SW480 (cell line): ENCODE measurements at places on chromosomes 3 and 15.

GRCh38 chr3:47890828-47891612 lies 88.1 kb downstream of the DHX30 start:
- no peak for DNase-seq

DNA sequence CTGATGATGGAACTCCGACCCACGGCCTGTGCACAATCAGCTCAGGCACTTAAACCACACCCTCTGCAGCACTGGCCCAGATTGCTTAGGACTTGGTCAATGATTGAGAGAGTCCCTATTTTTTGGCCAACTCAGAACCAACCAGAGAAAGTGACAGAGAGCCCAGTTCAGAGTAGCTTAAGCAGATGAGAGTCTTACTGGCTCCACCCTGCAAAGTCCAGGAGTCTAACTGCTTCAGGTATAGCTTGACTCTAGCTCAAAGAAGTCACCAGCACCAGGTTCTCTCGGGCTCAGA lies 20.1 kb downstream of the SLC6A20 start:
- DNase-seq: no peak

GRCh38 chr3:55159016-55159415 lies 231.2 kb upstream of the LRTM1 start:
- DNase-seq: no peak

DNA sequence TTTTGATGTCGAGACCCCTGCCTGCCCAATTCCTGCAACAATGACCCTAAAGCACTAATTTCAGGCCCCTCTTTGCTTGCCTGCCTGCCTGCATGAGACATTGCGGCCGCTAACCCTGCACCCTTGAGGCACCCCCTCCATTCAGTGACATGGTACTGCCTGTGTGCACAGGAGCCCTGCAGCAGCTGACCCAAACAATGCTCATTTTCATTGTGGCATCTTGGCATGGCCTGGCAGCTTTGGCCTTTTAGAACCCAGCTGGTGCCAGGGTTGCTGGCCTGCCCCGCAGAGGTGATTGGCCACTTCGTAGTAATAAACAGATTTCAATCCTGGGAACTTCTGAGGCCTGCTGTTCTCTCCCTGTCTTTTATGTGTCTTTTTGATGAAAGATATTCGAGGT lies 33.8 kb downstream of the SLCO3A1 start:
- DNase-seq: no peak

DNA sequence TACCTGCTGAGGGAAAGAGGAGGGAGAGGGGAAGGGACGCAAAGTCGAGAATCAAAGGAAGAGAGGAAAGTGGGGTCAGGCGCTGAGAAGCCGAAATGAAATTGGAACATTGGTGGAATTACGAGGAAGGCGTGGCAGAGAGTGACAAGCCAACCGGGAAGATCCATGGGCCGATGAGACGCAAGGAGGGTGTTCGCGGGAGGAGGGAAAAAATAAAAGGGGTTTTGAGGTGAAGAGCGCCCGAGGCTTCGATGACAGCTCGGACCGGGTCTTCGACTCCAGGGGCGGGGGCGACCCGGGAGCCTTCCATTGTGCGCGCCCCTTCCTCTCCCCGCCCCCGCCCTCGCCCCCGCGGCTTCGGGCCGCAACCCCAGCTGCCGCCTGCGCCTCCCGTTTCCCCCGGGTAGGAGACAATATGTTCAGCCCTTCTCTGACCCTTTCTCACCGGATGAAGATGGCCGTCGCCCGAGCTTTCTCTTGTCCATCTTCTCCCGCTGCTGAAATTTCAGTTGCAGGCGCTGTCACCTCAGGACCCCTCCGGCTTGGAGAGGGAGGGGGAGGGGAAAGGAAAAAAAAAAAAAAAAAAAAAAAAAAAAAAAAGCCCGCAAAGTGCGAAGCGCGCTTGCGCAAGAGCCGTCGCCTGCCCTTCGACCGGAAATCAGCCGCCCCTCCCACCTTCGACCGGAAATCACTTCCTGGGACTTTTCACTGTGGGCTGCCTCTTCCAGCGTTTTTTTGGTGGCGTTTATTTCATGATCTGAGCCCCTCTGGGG lies at the start of gene SENP7:
Gene SENP7, minus strand, starts transcription at position 567 of the 773 bp plus-strand sequence. Its CDS starts 82 bp downstream, at position 485.
- DNase-seq: peak; percentile 74
